ENCODE measurements at places on chromosomes 3 and 15.

GRCh38 chr15:84973492-84974460 lies 7.9 kb upstream of the PDE8A start:
- DNase-seq: no peak

- no peak for DNase-seq
Measured at GRCh38 chr3:51559961-51560360, 21.4 kb downstream of the RAD54L2 start.

DNA sequence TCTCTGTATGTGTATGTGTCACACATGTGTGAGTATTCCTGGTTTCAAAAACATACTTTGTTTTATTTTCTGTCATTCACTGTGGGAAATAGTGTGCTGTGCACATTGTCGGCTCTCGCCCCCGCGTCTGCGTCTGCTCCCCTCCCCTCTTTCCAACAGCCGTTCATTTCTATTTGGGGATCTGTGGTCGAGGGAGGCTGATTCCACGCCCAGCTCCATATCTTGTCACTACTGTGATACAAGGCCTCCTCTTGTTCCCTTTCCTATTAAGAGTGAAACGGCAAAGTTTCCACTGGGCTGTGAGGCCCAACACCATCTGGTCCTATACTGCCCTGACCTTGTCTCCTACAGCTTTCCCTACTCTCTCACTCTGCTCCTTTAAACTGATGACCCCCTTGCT lies 172.5 kb upstream of the LRIG1 start:
- DNase-seq: no peak

DNA sequence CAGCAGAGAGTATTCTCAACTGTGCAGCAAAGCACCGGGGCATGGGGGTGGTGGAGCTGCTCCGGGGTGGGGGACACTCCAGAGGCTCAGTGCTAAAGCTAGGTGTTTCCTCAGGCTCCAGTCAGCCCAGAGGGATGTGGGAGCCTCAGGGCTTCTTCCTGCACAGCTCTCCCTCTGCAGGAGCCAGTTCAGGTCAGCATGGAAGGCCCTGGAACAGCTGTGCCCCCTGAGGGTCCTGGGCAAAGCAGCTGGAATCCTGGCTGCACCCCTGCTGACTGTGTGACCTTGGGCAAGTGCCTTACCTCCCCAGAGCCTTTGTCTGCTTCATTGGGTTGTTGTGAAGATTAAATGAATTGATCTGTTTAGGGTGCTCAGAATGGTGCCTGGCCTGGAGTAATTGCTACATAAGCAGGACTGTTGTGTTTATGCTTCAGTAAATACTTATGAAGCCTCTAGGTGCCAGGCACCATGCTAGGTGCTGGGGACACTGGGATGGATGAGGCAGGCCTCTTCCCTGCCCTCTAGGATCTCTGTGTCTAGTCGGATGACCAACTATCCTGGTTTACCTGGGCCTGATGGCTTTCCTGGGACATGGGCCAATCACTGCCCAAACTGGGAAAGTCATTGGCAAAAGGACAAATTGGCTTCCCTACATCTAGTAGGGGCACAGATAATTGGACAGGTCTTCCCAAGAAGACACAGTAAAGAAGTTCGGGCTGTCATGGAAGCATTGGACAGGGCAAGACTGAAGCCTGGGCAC lies 64.2 kb upstream of the LCTL start:
- DNase-seq: no peak

DNA sequence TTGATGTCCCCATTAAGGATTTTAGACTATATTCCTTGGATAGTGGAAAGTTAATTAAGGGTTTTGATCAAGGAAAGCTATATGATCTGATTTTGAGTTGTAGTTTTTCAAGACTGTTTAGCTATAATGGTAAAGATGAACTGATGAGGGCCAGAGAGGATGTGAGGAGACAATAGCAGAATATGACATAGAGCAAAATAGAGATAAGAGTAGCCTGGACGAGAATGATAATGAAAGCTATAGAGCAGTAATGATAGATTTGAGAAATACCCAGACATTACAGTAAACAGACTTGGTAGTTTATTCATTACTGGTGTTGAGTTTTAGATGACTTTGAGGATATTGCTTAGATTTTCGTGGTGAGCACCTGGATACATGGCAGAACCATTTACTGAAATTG lies 3.8 kb downstream of the SUCNR1 start:
- DNase-seq: no peak

GRCh38 chr3:46298871-46299607 lies 54.9 kb upstream of the CCR2 start:
- no peak for DNase-seq
